Temporal lobe (tissue), 4 donors: ENCODE measurements at places on chromosomes 4 and X. TPM values are rescaled to one million over a fixed set of nuclear protein-coding genes. Genes with fewer than 3 reads are reported as not detected.

CD38 gene
- total RNA-seq: 8.9 TPM

GDPD2 gene
- total RNA-seq: 3.9 TPM

GPR119 gene
- total RNA-seq: not detected

RASL11B gene
- 20.9 TPM for total RNA-seq

WAS gene
- total RNA-seq: 0.74 TPM

NUDT10 gene
- 39.1 TPM for total RNA-seq

FRMPD3 gene
- total RNA-seq: 2.5 TPM

PRPS2 gene
- 38.4 TPM for total RNA-seq

AKAP17A gene
- 9.8 TPM for total RNA-seq

GPR34 gene
- 3.4 TPM for total RNA-seq

SSX4 gene
- total RNA-seq: not detected

NDST4 gene
- total RNA-seq: 2.0 TPM

ATP8A1 gene
- 151 TPM for total RNA-seq

SSX4B gene
- total RNA-seq: not detected

CFP gene
- 0.49 TPM for total RNA-seq

CYBB gene
- total RNA-seq: 4.2 TPM

CT45A8 gene
- not detected for total RNA-seq

RASGEF1B gene
- total RNA-seq: 26.8 TPM

XAGE2 gene
- total RNA-seq: not detected
